ENCODE measurements at places on chromosomes 1 and 21.
A peak's percentile ranks its signal among the peaks of the same experiment; 100 is the strongest.

- DNase-seq, result no peak
Measured at GRCh38 chr1:27237112-27237511, 2.7 kb downstream of the WDTC1 start.

DNA sequence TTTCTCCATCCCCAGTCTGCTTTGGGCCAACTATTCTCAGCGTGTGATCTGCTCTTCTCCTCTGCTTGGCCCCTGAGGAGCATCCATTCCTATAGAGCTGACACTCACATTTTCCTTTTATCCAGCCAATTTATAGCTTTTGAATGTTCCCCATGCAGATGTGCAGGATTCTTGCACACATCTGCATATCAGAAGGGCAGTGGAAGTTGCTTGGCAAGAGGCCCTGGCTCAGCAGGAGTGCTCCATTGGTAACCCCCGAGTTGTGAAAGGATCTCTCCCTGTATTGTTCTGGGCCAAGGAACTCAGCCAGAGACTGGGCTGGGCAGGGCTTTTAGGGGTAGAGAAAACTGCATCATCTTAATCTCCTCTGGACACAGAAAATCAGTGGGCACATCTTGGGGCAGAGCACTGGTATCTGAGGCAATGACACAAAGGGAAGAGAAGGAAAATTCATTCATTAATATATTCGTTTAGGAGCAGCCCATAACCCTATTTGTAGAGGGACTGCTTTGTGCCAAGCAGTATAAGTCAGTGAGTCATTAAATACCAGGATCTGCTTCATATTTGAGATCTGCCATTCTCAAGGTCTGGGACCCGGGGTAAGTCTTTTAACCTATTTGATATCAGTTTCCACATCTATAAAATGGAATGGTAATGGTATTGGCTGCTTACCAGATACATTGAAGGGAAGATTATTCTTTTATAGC lies 31.0 kb upstream of the BEND5 start:
- no peak for DNase-seq

GRCh38 chr21:38531039-38531541 lies 32.8 kb upstream of the ERG start:
- DNase-seq, result no peak

DNA sequence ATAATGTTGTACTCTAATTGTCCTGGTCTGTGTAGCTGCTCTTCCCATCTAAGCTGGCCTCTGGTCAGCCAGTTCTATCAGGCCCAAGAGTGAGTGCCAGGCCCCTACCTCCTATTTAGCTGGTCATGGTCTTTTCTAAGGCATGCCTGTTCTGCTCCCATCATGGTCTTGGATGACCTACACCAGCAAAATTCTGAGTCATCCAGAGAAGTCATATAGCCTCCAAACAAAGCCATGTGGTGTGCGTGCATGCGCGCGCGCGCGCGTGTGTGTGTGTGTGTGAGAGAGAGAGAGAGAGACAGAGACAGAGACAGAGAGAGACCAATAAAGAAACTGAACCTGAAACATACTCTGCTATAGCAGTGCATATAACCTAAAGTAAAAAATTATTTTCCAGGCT lies 254.4 kb downstream of the BRINP2 start:
- no peak for DNase-seq

- DNase-seq, result no peak
Measured at GRCh38 chr1:85397490-85398032, 67.4 kb downstream of the DDAH1 start.

GRCh38 chr1:42259739-42260064 lies 75.3 kb downstream of the FOXJ3 start:
- no peak for DNase-seq

DNA sequence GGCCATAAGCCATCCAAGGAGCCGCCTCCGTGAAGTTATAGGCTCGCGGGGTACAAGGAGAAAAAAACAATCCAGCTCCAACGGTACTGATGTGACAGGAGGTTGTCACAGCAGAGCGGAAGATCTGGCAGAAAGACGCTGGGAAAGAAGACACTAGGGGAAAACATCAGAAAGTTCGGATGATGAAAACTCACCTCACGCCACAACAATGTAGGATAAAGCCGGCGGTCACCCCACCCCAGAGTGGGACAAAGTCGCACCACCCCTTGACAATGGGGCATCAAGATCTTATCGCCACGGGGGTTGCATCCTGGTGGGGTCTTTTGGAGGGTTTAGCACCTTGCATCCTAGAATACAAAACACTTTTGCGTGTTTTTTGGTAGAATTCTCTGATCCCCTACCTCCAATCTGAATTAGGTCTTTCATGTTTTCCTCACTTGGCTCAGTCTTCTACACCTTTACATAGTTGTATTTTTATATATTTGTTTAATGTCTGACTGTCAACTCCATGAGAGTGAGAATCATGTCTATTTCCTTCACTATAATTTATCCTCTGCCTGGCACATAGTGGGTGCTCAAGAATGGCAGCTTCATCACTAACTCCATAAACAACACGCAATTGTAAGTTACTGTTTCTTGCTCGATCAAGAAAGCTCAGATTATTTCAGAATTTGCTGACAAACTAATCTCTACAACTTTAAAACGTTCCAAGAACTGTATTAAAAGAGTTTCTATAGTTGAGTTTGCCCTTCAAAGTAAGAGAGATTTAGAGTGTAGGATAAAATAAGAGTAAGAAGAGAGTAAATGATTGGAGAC lies 611 bp upstream of the ZSWIM5 start:
- no peak for DNase-seq

DNA sequence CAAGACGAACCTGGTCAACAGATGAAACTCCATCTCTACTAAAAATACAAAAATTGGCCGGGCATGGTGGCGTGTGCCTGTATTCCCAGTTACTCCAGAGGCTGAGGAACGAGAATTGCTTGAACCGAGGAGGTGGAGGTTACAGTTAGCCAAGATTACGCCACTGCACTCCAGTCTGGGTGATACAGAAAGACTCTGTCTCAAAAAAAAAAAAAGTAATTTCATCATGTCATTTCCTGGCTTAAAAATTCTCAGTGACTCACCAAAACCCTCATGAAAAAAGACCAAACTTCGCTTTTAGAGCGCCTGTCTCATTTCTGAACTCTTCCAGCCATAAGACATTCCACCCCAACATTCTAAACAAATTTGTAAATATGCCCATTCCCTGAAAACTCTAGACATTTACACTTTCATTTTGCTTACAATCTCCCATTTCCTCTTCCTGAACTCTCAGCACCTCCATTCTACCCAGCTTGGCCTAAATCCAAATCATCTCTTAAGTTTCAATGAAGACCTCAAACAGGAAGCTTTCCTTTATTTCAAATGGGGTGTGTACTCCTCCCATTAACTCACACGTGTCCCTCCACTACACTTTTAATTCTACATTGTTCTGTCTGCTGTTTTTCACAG lies 50.5 kb upstream of the PRRC2C start:
- DNase-seq, result no peak

- no peak for DNase-seq
Measured at GRCh38 chr1:116794804-116795481, 40.7 kb downstream of the CD2 start.

GRCh38 chr21:39004634-39005501 lies 178.4 kb downstream of the PSMG1 start:
- DNase-seq, result no peak

DNA sequence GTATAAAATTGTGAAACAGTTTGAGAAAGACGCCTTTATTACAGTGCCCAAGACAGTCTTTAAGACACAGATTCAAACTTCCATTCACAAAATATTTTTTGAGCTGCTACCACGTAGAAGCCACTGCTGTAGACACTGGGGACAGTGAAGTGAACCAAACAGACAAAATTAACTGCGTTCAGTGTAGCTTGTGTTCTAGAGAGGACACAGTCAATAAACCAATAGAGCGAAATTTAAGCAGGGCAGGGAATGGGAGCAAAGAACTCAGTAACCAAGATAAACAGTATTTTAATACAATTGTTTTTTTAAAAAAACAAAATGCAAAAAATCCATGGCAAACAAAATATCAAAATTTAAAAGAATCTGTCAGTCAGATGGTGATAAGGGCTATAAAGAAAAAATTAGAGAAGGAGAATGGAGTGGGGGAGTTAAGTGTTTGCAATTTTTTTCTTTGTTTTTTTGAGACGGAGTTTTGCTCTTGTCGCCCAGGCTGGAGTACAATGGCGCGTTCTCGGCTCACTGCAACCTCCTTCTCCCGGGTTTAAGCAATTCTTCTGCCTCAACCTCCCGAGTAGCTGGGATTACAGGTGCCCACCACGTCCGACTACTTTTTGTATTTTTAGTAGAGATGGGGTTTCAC lies 719 bp upstream of the PARS2 start:
- no peak for DNase-seq

- peak; percentile 34 for DNase-seq
Measured at GRCh38 chr1:89125913-89126580, at the start of gene GBP2. TSS of gene GBP2 (minus strand) at chr1:89126114. CDS start at chr1:89121966, 4,148 bp downstream.

GRCh38 chr1:161235957-161236775 lies 1.8 kb downstream of the NR1I3 start:
- DNase-seq, result no peak

DNA sequence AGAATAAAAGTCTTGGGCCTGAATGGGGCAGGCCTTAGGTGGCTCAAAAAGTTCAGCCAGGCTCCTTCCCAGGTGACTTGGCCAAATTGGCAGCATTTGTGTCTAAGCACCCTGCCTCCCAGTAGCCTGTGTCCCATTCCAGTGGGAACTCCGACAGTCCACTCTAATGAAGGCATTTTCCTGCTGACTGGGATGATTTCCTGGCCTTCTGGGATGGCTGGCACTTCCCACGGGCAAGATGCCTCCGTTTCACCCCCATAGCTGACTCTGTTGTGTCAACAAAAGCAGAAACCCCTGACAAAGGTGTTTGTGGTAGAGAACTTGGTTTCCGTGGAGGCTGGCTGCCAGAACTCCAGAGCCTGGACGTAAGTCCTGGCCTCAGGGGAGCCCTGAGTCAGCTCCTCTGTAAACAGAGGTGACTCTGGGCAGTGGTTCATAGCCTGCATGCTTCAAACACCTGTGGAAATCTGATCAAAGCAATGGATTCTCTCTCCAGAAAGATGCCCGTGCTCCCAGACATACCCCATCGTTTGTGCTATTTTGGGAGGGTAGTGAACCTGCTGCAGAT lies 36.6 kb downstream of the WNT3A start:
- DNase-seq, result no peak

- DNase-seq, result no peak
Measured at GRCh38 chr1:209822706-209823105, 5.1 kb upstream of the UTP25 start.

- DNase-seq, result peak; percentile 57
Measured at GRCh38 chr1:31593770-31594632, 17.7 kb downstream of the TINAGL1 start.

DNA sequence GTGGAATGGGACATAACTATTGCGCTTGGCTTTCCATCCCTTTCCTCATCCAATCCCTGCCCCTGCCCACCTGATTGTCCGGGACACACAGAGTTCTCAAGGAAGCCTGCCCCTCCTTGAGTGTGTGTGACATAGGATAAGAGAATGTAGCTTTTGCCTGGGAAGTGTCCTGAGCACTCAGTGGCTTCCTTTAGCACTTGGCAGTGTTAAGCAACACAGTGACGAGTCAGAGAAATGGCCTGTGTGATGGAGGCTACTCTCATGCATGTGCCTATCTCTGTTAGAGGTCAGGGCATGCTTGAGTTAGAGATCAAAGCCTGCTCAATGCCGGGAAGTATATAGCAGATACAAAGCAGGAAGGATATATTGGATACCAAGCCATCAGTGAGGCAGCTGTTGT lies 289.5 kb downstream of the SIPA1L2 start:
- no peak for DNase-seq

GRCh38 chr1:76381450-76382097 lies 307.0 kb downstream of the ST6GALNAC3 start:
- no peak for DNase-seq

GRCh38 chr1:28510273-28510969 lies 4.6 kb downstream of the RCC1 start:
- DNase-seq, result no peak

- DNase-seq, result no peak
Measured at GRCh38 chr21:38753557-38753971, 52.2 kb upstream of the ETS2 start.

GRCh38 chr1:20381045-20381641 lies 90.5 kb downstream of the VWA5B1 start:
- DNase-seq, result no peak

GRCh38 chr1:150678988-150679387 lies 18.0 kb downstream of the GOLPH3L start:
- DNase-seq, result no peak

DNA sequence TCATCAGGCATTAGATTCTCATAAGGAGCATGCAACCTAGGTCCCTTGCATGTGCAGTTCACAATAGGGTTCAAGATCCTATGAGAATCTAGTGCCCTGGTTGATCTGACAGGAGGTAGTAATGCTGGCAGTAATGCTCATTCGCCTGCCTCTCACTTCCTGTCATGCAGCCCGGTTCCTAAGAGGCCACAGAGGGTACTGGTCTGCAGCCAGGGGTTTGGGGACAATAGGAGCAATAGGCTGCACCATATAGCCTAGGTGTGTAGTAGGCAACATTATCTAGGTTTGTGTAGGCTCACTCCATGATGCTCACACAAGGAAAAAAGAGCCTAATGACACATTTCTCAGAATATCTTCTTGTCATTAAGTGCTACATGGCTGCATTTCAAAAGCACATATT lies 25.8 kb downstream of the CFHR5 start:
- no peak for DNase-seq

DNA sequence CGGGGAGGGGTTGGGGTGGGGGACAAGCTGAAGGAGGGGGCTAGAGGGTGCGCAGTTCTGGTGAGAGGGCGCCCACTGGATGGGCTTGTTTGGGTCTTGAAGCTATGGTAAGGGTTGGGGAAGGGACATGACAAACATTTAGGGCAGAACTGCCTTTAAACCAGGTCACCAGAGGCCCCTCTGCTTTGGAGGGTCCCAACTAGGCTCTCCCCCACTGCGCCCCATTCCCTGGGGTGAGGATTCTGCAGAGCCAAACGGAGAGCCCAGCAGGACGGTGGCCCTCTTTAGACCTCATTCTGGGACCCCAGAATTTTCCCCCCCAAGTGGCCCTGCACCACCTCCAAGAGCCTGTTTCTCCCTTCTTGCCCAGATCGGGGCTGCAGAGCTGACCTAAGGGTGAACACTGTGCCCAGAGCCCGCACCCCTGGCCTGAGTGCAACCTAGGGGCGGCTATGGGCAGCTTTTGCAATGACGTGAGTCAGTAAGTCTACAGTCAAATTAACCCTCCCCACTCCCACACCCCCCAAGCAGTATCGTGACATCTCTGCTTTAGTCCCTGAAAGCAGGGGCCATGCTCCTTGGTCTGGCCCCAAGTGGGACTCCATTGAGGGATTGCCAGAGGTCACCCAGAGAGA lies 593.8 kb downstream of the MATN1 start:
- DNase-seq, result no peak

- no peak for DNase-seq
Measured at GRCh38 chr1:230350208-230350921, 75.8 kb downstream of the PGBD5 start.

- no peak for DNase-seq
Measured at GRCh38 chr21:26451081-26451740, 121.9 kb downstream of the CYYR1 start.

- no peak for DNase-seq
Measured at GRCh38 chr21:25298512-25299491, 308.5 kb downstream of the MRPL39 start.

GRCh38 chr1:8510041-8510823 lies 192.3 kb downstream of the SLC45A1 start:
- peak; percentile 52 for DNase-seq
